Umbilical cord (tissue), 2 donors: ENCODE measurements at places on chromosomes 13 and 19.

GRCh38 chr19:18191640-18192062 lies 1.4 kb upstream of the MPV17L2 start:
- no peak for DNase-seq

- DNase-seq: no peak
These were observed 22.1 kb downstream of the PLEKHF1 start for GRCh38 chr19:29687244-29687896.

DNA sequence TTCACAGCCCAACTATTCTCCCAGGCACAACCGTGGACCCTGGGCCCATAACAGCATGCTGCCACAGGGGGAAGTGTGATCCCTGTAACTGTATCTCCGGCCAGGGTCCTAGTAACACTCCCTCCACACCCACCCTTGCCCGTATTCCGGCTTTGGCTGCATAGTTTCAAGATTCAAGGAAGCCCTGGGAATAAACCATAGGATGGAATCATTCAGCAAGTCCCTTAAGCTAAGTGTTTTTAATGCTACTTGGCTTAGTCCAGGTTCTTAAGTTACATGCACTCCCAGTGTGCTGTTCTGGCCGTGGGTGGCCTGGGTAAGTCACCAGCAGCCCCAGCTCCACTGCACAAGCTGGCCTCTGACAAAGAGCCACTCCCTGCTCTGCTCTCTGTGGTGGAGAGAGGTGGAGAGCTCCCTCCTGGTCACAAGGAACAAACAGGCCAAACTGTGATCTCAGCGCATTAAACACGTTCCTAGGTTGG lies 532.4 kb upstream of the SGCG start:
- peak; percentile 60 for DNase-seq

GRCh38 chr13:48773531-48774275 lies 120.0 kb downstream of the CYSLTR2 start:
- DNase-seq: no peak

GRCh38 chr19:39448271-39448670 lies 2.9 kb downstream of the SUPT5H start:
- no peak for DNase-seq

GRCh38 chr19:7663706-7664105 lies 5.1 kb upstream of the RETN start:
- no peak for DNase-seq

DNA sequence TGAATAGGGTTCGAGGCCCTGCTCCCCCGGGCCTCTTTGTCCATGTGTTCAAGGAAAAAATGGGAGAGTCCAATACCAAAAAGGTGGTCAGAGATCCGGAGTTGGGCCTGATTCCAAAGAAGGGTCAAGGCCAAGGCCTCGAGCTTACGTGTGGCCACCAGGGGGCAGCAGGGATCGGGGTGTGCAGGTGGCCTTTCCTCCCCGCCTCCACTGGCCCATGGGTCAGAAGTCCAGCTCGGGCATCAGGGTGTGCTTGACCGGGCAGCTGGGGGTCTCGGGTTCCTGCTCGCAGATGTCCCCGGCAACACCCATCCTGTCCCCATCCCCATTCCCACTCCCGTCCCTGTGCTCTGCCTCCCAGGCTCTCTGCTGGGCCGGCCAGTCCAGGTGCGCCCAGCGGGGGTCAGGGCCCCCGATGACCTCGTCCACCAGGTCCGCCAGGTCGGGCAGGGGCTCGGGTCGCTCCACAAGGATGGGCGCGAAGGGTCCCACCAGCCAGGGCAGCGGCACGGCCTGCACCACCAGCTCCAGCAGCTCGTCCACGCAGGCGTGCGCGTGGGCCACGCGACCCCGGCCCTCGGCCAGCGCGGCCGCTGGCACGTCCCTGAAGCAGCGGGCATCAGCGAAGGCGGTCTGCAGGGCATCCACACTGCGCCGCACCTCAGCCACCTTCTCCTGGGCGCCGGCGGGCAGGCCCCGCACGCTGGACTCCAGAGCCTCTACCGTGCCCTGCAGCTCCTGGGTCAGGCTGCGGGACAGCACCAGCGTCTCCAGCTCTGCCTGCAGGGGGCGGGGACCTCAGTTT lies 5.2 kb upstream of the PLIN4 start:
- DNase-seq: no peak

DNA sequence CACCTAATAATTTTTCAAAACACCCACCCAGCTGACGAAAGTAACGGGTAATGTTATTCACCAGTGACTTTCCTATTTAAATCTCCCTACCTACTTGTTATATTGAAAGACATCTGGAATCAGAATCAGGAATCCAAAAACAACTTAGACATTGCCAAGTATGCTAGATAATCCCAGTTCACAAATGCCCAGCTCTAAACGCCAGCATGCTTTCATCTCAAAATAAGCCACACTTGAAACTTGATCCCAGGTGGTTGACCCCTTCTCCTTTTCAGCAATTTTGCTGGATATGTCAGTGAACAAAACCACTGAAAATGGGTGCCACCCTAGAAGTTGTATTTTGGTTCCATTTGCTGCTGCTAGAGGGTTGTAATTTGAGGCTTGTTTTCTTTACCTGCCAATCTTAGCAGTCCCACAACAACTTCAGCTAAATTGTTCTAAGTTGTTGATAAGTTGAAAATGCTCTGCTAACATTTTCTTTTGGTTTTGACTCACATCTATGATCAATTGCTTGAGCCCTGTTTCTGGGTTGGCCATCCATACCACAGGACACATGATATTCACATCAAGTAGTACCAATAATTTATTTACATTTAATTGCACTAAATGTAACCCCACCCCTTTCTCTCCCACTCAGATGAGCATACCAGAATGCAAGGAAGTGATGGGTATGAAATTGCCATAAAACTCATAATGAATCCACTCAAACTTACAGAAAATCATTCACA lies 66.4 kb downstream of the DCT start:
- DNase-seq: no peak

DNA sequence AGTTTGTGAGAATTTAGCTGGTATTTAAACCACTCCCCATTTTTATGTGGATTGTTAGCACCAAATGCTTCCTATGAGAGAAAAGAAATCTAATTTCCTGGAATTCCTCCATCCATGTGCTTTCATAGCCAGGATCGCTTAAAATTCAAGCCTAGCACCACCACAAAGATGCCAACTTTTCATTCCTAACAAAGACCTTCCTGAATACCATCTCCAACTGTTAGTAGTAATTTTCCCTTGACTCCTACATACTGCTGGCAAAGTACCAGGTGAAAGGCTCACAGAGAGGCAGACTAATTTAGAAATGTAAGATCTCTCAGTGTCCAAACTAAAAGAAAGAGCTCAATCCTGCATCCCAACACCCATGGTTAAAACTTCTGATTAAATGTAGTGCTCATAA lies 386.3 kb downstream of the KCTD12 start:
- DNase-seq: no peak

DNA sequence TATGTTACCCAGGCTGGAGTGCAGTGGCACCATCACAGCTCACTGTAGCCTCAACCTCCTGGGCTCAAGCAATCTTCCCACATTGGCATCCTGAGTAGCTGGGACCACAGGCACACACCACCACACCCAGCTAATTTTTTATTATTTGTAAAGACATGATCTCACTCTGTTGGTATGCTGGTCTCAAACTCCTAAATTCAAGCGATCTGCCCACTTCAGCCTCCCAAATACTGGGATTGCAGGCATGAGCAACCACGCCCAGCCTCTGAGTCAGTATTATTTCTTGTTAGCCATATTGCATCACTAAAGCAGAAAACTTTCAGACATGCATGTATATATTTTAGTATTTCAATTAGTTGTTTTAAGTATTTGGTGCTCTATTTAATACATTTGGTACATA lies 376.4 kb downstream of the GPC6 start:
- DNase-seq: peak; percentile 53

GRCh38 chr19:56841193-56841543 lies 642 bp upstream of the PEG3 start:
- no peak for DNase-seq

GRCh38 chr19:8459520-8460270 lies 14.9 kb downstream of the HNRNPM start:
- DNase-seq: peak; percentile 38

- peak; percentile 80 for DNase-seq
These were observed 58.3 kb upstream of the MEDAG start for GRCh38 chr13:30847650-30848307.

DNA sequence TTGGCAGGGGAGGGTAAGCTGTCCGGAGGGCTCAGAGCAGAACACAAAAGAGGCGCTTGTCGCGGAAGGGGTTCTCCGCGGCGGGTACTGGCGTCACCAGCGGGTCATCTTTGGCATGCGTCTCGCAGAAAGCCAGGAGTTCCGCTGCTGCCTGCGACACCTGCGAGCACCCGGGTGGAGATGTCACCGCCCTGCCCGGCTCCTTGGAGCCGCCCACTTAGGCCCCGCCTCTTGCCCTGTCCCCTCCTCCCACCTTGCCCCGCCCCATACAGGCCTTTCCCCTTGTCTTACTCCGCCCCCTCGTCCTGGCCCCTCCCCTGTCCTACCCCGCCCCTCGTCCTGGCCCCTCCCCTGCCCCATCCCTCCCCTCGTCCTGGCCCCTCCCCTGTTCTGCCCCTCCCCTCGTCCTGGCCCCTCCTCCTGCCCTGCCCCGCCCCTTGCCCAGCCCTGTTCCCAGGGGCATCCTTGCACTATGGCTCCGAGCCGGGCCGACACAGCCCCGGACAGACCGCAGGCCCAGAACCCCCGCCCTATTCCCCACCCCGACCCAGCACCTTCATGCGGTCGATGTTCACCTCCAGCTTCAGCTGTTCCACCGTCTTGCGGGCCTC lies 1.9 kb downstream of the GNG8 start:
- peak; percentile 46 for DNase-seq

GRCh38 chr19:45253396-45254027 lies 2.4 kb downstream of the MARK4 start:
- no peak for DNase-seq

GRCh38 chr19:30656520-30657100 lies 284.4 kb downstream of the ZNF536 start:
- no peak for DNase-seq
